ENCODE measurements at places on chromosomes 12 and 14.
A peak's percentile ranks its signal among the peaks of the same experiment; 100 is the strongest.

DNA sequence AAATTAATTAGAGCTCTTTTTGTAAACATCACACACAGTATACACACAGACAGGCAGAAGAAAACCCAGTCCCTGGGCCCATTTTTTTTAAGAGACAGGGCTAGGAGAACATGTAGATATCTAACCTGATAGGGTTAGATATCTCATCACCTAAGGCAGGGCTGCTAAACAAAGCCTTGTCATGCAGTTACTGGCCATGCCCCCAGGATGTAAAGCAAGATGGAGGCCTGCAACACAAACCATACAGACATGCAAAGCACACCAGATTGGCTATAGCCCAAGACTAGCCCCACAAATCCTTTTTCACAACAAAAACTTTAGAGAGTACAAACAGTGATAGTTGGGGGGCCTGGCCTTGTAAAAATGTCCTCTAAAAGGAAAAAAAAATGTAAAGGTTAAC, 20.5 kb downstream of the CLEC2A start:
- DNase-seq = no peak

- DNase-seq = no peak
Observed at GRCh38 chr14:37587131-37587803, 7.8 kb downstream of the FOXA1 start.

DNA sequence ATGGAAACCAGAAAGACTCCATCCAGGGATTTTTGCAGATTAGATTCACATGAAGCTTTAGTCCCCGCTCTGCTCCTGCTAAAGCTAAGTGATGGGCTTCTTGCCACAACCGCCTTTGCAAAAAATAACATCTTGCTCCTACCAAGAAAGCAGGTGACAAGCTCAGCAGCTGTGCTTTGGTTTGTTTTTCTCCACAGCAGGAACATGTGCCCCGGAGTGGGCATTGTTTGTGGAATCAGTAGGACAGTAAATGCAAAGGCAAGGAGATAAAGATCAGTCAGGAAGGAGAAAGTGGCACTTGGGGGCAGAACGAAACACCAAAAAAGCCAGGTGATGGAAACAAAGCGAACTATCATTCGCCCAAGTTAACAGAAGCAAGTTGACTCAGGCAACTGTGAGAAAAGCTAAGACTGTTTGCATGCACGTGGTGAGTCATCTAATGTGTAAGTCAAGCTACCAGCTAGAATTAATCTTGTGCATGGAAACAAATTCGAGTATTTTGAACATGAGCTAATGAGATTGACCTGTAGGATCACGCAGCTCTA, 165.5 kb upstream of the PLXNC1 start:
- peak; percentile 19 for DNase-seq

DNA sequence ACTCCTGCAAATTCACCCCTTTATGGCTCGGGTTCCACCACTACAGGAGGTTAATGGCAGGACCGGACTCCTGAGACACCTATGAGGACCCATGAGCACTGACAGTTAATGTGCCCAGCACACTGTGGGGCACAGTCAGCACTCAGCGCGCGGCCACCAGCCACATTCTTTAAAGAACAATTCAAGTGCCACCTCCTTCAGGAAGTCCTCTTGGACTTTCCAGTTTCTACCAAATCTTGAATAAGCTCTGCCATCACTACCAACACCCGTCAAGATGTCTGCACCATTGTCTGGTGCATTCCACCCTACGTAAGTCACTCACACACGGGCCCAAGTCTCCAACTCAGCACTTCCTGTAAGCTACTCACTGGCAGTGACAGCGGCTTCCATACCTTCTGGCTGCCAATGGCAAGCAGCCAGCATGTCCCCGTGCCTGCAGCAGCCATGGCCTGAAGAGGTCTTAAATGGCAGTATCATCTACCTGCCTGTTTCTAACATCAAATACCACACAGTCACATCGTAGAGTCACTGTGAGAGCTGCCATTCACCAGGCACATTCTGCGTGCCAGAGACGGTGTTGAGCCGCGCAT, 48.5 kb downstream of the CDC42BPB start:
- DNase-seq = no peak

DNA sequence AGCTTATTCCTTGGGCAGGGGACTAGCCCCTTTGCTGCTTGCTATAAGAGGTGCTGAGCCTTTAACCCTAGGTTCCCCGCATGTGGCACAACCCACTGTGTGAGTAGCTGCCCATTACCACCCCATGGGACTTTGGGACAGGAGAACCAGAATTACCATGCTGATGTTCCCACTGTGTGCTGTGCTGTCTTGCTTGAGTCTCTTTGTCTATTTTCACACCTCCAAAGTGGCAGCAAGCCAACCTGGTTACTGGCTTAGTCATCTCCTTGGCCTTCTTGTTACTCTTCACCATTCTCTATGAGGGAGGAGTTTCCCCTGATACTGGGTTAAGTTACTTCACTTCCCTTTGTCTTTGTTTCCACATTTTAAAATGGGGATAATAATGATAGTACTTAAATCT, 73.4 kb upstream of the ETV6 start:
- peak; percentile 36 for DNase-seq

- DNase-seq = no peak
Observed at GRCh38 chr14:79701371-79701770, 509.9 kb downstream of the DIO2 start.

- DNase-seq = no peak
Observed at GRCh38 chr12:96368233-96368632, 32.0 kb downstream of the CDK17 start.

DNA sequence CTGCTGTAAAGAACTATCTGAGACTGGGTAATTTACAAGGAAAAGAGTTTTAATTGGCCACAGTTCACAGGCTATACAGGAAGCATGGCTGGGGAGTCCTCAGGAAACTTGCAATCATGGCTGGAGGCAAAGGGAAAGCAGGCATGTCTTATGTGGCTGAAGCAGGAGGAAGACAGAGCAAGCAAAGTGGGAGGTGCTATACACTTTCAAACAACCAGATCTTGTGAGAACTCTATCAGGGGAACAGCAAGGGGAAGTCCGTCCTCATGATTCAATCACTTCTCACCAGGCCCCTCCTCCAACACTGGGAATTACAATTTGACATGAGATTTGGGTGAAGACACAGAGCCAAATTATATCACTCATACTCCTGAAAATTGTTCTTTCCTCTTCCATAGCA, 109.5 kb upstream of the PKP2 start:
- DNase-seq = no peak

DNA sequence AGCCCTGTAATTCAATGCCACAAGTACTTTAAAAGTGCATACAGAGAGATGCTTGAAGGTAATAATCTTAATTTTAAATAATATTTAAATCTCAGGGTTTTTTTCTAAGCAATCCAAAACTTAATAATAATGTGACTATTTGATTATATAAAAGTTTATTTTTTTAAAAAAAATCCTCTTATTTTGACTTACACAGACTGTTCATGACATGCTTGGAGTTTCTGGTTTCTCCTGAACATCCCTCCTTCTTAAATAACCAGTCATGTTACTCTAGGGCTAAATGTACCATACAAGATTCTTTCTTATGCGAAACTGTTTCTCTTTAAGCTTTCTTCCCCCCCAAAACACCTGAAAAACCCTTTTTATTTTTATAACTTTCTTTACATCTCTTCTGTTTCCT, 58.2 kb upstream of the SLC2A13 start:
- no peak for DNase-seq

- DNase-seq = no peak
Observed at GRCh38 chr12:30296486-30296885, 399.2 kb downstream of the IPO8 start.

DNA sequence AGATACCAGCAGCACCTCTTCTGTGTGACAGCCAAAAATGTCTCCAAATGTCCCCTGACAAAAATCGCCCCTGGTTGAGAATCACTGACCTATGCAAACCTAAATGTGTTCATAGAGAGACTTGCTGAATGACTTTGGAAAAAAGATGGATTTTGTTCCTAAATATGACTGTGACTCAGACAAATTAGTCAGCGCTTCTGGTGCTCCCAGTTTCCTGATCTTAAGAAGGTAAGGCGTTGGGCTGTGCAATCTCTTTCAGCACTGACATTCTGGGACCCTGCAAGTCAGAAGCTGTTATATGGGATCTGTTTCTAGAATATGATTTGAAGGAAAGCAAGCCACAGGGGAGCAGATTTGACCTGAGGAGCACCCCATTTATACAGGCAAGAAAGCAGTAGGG, 90.6 kb upstream of the PWP1 start:
- no peak for DNase-seq

DNA sequence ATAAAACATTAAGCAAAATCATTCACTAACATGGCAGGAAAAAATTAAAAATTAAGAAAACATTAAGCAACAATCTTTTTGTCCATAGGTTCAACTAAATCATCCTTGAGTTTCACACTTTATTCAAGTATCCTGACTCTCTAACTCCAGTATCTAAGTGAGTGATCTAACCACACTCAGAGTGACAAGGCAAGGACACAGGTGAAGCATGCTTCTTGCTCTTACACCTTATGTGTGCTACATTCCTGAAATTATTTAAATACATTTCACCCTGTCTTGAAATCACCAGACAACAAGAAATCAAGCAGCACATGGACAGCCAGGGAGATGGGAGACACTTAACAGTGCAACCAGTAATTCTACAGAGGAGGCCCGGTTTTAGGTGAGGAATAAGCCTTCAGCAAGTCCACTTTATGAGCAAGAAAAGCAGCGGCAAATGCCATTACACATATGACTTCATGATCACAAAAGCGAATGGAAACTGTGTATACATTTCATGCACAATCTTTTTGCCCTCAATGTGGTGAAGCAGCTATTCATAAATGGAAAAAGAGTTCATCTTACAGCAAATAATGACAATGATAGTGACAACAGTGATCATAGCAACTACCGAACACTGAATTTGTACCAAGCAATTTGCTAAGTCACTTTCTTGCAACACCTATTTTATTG, 37.4 kb downstream of the PHLDA1 start:
- no peak for DNase-seq

DNA sequence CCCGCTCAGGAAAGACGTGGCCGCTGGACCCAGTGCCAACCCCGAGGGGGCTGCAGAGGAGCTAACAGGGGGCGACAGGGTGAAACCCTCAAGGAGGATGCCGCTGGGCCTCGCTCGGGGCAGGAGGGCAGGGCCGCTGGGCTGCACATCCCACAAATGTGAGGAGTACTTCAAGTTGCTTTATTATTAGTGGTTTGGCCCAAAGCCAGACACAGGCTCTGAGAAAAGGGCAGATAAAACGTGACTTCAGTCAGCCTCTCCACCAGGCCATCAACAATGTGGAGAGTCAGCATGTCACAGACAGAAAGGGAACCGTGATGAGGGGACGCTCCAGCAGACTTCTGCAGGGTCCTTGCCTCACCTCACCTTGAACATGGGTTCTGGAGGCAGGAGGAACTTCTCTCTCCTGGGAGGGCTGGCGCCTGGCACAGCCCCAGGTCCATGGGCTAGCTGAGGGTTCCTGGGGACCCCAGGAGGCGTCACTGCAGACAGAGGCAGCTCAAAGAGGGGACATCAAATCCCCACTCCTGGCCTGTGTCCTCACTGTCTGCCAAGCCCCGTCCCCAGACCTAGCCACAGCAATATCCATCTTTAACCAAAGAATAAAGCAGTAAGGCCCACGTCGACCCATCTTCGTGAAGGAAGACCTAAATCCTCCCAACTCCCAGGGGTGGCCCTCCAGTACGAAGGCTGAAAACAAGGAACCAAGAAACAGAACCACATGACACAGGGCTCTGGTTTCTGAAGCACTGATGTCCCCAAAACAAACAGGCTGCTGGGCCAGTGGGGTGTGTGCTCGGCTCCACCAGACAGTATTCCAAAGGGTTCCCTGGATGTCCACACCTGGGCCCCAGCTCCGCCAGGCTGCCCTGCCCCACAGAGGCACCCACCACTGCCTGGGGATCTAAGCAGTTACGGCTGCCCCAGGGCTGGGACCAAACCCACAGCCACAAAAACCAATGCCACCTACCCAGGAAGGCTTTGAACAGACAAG, 35.1 kb downstream of the CCDC85C start:
- DNase-seq = no peak

- DNase-seq = no peak
Observed at GRCh38 chr12:62726471-62726980, 208.4 kb downstream of the PPM1H start.

DNA sequence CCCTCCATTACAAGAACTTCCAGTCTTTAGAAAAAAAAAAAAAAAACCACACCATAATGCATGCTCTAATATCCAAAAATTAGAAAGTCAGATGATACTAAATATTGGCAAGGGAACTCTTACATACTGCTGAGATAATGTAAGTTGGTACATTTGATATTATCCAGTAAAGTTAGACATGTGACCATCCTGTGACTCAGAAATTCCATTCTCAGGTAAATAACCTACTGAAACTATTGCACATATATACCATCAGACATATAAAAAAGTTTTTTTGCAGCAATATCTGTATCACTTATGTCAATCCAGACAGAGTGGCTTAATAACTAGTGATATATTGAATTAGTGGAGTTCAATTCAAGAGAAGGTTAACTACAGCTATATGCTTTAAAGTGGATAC, 63.5 kb downstream of the KITLG start:
- DNase-seq = no peak

DNA sequence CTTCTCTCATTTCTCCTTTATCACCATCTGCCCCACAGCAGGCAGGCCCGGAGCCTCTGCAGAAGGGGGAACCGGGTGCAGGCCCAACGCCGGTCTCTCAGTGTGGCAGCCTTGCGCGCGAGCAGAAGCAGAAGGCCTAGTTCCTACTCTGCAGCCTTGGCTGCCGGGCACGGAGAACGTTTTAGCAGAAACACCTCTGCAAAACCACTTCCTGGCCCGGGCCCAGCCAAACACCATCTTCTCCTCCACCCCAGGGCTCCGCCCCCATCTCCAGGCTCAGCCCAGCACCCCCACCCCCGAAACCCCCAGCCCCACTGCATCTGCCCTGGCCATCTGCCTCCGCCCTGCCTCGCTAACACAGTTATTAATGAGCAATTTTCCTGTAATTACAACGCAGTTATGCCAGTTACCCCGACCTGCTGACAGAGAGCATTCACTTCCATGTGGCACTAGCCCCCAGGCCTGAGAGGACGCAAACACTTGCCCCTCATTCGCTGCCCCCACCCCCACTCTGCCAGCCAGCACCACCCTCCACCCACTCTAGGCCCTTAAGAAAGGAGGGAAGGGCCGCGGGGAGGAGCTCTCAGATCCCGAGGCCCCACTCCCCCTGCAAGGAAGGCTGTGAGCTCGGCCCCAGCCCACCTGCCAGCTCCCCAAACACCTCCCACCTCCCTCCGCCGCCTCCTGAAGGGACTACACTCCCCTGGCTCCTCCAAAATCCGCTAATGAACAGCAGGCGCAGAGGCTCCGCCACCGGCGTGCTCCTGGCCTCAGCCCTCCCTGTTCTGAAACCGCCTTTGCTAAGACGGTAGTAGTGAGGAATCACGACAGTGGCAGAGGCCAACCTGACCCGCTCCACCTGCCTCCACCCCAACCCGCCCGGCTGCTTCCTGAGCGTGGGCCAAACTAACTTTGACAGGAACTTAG, 44.7 kb upstream of the FBRSL1 start:
- peak; percentile 84 for DNase-seq
